Mammary epithelial cell (primary cell): ENCODE measurements at places on chromosomes 5 and 9. TPM values are rescaled to one million over a fixed set of nuclear protein-coding genes. Genes with fewer than 3 reads are reported as not detected.

PDE8B gene
- total RNA-seq, result not detected

IL4 gene
- total RNA-seq, result not detected in 2 replicates

SLC34A3 gene
- total RNA-seq, result not detected in 2 replicates

PDCD1LG2 gene
- total RNA-seq, result 14.5 TPM

CBY3 gene
- 0.33 TPM for total RNA-seq

DPH7 gene
- 25.0 TPM for total RNA-seq

RGP1 gene
- total RNA-seq, result 42.3 and 45.3 TPM in 2 replicates

ALDH1A1 gene
- total RNA-seq, result 0.33 TPM

CARTPT gene
- total RNA-seq, result not detected

FREM1 gene
- not detected for total RNA-seq

APBA1 gene
- 6.5 TPM for total RNA-seq

AFF4 gene
- total RNA-seq, result 115 TPM

PCDHGC4 gene
- total RNA-seq, result 1.1 and 1.2 TPM in 2 replicates

ECSCR gene
- total RNA-seq, result not detected

IFNA13 gene
- total RNA-seq, result not detected in 2 replicates

LCP2 gene
- total RNA-seq, result not detected in 2 replicates

ZDHHC21 gene
- 11.8 TPM for total RNA-seq

GFI1B gene
- not detected in 2 replicates for total RNA-seq

SEC24A gene
- total RNA-seq, result 18.2 and 20.4 TPM in 2 replicates

PDGFRB gene
- 1.5 TPM for total RNA-seq

ZDHHC11B gene
- total RNA-seq, result 0.12 TPM in 1 of 2 replicates, not detected in the other

FBXL7 gene
- total RNA-seq, result 1.0 TPM

PCDHB5 gene
- 0.33 TPM for total RNA-seq

TAF11L8 gene
- not detected in 2 replicates for total RNA-seq

RICTOR gene
- 34.8 TPM for total RNA-seq

TXNDC8 gene
- total RNA-seq, result not detected

PCDHGB4 gene
- total RNA-seq, result 10.5 TPM

CAPSL gene
- not detected for total RNA-seq

CCDC171 gene
- total RNA-seq, result 2.2 and 4.1 TPM in 2 replicates

ACTBL2 gene
- total RNA-seq, result 0.16 TPM in 1 of 2 replicates, not detected in the other

FBP2 gene
- total RNA-seq, result not detected

CDH12 gene
- total RNA-seq, result not detected in 2 replicates

INSL4 gene
- total RNA-seq, result not detected

FGD3 gene
- total RNA-seq, result 0.59 TPM in 1 of 2 replicates, not detected in the other

ADCY2 gene
- not detected in 2 replicates for total RNA-seq

NUDCD2 gene
- 33.1 TPM in 2 replicates for total RNA-seq

ROPN1L gene
- total RNA-seq, result 0.17 TPM

TERT gene
- total RNA-seq, result not detected

BAG1 gene
- total RNA-seq, result 30.9 and 44.0 TPM in 2 replicates

ELL2 gene
- total RNA-seq, result 277 and 402 TPM in 2 replicates

MAMDC4 gene
- total RNA-seq, result 8.8 and 15.0 TPM in 2 replicates

NKD2 gene
- total RNA-seq, result not detected

SOHLH1 gene
- not detected for total RNA-seq

SLC36A2 gene
- not detected in 2 replicates for total RNA-seq

CDC20B gene
- total RNA-seq, result not detected

SPINK13 gene
- not detected for total RNA-seq

GAS1 gene
- total RNA-seq, result 15.7 TPM

NDOR1 gene
- 6.8 TPM for total RNA-seq

SPOCK1 gene
- total RNA-seq, result 14.9 and 27.2 TPM in 2 replicates
